ENCODE measurements at places on chromosomes 4 and X. TPM values are rescaled to one million over a fixed set of nuclear protein-coding genes. Genes with fewer than 3 reads are reported as not detected.

Gene CC2D2A
- not detected for polyA plus RNA-seq

- no peak for DNase-seq
Observed at GRCh38 chr4:90425893-90426292, 298.7 kb downstream of the CCSER1 start.

Gene KLHL5
- polyA plus RNA-seq = 9.3 TPM

- DNase-seq = no peak
Observed at GRCh38 chrX:39397561-39398199, 596.4 kb downstream of the MID1IP1 start.

Gene WDFY3
- polyA plus RNA-seq = not detected

DNA sequence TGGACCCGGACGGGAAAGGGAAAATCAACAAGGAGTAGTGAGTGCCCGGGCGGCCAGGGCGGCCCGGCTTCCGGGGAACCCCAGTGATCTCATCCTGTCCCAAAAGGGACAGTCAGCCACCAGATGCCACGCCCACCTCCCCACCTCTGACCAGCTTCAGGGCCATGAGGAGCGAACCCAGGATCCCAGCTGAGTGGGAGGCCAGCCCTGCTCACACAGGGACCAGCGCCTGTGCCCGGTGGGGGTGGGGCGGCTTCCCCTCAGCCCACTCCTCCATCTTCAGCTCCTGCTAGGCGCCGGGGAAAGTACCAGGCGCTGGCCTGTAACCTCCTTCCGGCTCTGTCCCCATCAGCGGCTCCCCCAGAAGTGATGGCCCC lies 6.2 kb downstream of the MYL5 start:
- DNase-seq = no peak

- DNase-seq = no peak
Observed at GRCh38 chrX:136910565-136911035, 30.1 kb upstream of the RBMX start.

Gene RASGEF1B
- 5.2 TPM for polyA plus RNA-seq

DNA sequence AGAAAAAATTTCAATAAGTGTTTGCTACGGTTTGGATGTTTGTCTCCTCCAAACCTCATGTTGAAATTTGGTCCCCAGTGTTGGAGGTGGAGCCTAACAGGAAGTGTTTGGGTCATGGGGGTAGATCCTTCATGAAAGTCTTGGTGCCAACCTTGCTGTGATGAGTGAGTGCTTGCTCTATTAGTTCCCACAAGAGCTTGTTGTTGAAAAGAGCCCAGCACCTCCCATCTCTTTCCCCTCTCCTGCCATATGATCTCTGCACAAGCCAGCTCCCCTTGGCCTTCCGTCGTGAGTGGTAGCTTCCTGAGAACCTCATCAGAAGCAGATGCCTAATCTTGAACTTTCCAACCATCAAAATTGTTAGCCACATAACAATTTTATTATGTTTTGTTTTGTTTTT lies 10.3 kb upstream of the RAB40A start:
- no peak for DNase-seq

DNA sequence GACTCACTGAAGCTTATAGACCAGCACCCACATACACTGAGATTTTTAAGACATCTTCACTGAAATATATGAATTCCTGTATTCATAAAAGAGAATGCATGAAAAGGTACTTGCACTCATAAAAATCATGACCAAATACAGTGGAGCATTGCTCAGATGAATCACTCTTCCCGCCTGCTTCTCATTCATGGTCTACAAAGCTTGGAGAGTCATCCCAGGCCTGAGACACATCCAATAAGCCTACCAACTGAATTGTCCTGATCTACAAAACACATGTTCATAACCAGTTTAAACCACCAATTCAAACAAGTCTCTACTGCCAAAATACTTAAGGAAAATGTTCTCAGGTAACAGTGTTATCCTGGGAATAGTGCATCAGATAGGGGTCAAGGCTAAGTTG lies 38.1 kb downstream of the PROM1 start:
- DNase-seq = no peak

- DNase-seq = no peak
Observed at GRCh38 chr4:81905971-81906370, 434.3 kb upstream of the RASGEF1B start.

- no peak for DNase-seq
Observed at GRCh38 chr4:17920681-17921080, 100.9 kb downstream of the LCORL start.

GRCh38 chrX:24148535-24149350 lies 786 bp upstream of the ZFX start:
- DNase-seq = no peak

Gene TMEM187
- polyA plus RNA-seq = 10.0 TPM

- DNase-seq = no peak
Observed at GRCh38 chr4:122665161-122665929, 44.5 kb upstream of the IL21 start.

GRCh38 chr4:130077275-130077674 lies 981.3 kb downstream of the C4orf33 start:
- no peak for DNase-seq

DNA sequence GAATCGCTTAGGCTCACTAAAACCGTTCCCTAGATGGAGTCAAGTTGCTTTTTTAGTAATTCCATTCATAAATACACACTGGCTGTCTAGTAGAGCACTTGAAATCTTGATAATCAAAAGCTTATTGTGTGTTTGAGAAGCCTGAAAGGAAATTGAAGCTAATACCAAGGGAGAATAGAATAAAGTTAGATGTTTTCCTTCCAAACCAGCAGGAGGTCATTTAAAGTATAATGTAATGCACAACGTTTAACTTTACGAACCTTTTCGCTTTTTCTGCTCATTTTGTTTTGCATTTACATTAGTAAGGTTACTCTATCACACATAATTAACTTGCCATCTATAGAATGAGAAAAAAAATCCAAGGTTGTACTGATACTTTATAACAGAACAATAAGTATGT lies 440.9 kb downstream of the NKX6-1 start:
- DNase-seq = no peak

Gene TMEM154
- polyA plus RNA-seq = 44.1 TPM

- no peak for DNase-seq
Observed at GRCh38 chr4:34181311-34181841, 2062.9 kb downstream of the ARAP2 start.

Gene AADAT
- not detected for polyA plus RNA-seq

Gene ABCE1
- polyA plus RNA-seq = 92.3 TPM

DNA sequence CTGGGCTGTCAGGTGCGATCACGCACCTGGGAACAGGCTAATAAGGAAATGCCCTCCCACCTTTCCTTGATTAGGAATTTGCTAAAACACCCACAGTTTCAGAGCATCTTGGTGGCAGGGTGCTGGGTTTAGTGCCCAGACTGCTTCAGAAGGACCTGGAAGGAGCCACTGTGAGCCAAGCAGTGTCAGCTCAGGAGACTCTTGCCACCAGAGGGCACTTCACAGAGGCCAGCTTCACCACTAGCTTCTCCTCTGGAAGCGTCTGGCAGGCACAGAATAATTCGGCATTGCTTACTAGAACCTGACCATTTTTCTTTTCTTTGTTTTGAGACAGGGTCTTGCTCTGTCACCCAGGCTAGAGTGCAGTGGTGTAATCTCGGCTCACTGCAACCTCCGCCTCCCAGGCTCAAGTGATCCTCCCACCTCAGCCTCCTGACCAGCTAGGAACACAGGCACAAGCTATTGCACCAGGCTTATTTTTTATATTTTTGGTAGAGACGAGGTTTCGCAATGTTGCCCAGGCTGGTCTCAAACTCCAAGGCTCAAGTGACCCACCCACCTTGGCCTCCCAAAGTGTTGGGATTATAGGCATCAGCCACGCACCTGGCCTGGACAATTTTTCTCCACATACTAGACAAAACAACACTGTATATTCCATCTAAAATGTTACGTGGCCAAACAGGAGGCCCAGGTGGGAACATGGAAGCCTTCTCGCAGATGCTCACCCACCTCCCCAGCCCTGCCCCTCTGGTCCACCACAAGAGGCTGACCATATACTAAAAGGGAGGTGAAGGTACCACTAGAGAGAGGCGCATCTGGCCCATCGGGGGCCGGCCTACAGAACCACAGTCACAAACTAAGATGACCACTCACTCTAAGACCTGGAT lies 14.1 kb downstream of the NOP14 start:
- no peak for DNase-seq

- DNase-seq = no peak
Observed at GRCh38 chrX:133715715-133716114, 269.7 kb downstream of the GPC3 start.

DNA sequence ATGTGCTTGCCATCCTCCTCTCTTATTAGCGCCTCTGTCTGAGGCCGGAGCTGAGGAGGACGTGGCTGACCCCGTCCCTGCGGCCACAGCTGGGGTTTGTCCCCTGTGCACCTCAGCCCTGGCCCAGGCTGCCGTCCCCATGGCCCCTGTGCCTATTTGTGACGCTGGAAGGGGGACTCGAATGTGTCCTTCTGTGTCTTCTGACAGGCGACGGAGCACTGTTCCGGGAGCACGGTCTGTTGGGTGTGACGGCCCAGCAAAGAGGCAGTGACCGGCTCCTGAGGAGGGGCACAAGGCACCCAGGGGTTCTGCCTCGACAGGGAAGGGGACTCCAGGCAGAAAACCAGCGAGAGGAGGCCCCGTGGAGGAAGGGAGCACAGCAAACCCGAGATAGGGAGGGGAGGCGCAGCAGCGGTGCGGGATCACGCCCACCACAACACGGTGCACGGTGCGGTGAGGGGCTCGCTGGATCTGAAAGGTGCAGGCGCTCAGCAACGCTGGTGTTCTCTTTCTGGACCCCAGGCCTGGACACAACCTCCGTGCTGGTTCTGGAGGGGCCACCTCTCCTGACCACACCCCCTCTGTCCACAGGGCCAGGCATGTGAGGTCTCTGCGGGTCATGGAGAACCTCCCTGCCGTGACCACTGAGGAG lies 5.6 kb downstream of the SH3TC1 start:
- no peak for DNase-seq

Measured in naive thymus-derived CD4-positive, alpha-beta T cell (primary cell).